ENCODE measurements at places on chromosomes 16 and 17.

- DNase-seq = no peak
These were observed 93.2 kb upstream of the ZNF469 start for GRCh38 chr16:88289561-88289960.

DNA sequence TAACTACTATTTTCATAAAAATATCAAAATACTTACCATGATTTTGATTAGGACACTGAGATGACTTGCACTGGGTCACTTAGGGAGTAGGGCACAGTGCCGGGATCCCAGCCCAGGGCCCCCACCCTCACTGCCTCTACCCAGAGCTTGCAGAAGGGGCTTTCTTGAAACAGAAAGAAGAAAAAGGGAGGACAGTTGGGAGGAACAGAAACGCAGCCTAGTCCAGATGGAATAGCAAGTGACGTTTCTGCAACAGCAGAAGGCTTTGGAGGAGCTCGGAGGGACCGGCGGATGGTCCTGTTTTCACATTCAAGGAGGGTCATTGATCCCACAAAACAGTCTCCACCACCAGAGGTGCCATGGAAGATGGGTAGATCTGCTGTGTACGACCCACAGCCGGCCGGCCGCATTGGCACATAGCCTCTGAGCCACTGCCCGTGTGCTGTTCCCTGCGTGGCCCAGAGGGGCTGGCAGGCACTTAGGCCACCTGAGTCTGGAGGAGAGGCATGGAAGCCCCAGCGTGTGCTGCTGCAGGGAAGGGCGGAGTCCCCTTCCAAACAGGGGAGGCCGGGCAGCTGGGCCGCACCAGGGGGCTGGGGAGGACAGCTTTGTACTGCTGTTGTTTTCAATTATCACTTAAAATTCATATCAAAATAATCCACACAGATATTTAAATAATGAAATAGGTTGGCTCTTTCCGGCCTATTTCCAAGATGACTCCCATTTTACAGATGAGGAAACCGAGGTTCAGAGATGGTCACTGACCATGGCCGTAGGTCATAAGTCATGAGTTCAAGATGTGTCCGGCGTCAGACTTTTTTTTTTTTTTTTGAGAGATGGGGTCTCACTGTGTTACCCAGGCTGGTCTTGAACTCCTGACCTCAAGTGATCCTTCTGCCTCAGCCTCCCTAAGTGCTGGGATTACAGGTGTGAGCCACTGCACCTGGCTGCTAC is 22.9 kb upstream of the GSG1L start:
- no peak for DNase-seq

GRCh38 chr17:68036304-68037147 is 991 bp downstream of the KPNA2 start:
- DNase-seq = no peak

- DNase-seq = no peak
These were observed 34.6 kb downstream of the AP2B1 start for GRCh38 chr17:35621768-35622167.

DNA sequence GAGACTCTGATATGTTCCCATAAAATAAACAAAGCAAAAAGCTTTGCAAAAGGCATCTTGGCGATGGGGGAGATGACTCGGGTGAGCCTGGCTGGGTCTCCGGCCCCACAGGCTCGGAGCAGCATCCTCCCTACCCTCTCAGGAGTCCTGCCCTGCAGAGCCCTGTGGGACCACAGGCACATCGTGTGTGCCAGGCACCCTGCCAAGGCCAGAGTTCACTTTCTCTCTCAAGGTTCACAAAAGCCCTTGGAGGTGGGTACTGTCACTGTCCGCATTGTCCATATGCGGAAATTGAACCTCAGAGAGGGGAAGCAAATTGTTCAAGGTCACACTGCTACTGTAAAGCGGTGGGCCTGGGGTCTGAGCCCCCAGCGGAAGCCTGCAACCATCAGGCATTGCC is 48.5 kb downstream of the CRISPLD2 start:
- no peak for DNase-seq

DNA sequence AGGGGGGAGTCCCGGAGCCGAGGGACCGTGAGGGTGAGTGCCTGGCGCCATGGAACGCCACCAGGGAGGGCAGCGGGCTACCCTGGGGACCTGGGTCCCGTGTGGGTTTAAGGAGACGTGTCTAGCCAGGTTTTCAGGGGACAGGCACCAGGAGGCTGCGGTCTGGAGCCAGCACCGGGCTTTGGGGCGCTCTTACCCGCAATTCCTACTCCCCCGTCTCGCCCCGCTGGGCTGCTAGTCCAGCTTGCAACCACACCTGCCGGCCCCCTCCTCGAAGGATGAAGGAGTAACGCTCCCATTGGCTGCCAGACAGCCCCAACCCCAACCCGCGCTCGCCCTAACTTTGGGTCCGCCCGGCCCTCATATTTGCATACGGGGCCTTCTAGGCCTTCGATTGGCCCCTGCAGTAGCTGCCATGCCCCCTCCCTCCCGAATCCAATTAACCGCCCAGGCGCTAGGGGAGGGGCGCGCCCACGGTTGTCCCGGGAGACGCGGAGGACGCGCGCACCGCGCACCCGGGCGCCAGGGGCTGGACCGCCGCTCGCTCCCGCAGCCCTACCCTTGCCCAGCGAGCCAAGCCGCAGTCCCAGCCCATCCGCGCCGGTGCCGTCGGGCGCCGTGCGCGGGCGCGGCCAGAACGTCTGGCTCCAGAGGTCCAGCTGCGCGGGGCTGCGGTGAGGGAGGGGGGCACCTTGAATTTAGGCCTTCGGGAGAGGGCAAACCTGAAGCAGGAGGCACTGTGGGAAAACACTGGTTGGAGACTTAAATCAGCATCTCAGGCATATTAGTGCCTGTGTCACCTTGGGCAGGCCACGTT is at the start of gene TTLL6:
TTLL6 (minus strand) TSS at position 456 of the 817 bp plus-strand sequence; CDS start at position 299, 157 bp downstream.
- DNase-seq = no peak

GRCh38 chr16:10325783-10326543 is 59.9 kb upstream of the ATF7IP2 start:
- no peak for DNase-seq

- no peak for DNase-seq
These were observed 10.4 kb downstream of the TP53I13 start for GRCh38 chr17:29578626-29579485.

DNA sequence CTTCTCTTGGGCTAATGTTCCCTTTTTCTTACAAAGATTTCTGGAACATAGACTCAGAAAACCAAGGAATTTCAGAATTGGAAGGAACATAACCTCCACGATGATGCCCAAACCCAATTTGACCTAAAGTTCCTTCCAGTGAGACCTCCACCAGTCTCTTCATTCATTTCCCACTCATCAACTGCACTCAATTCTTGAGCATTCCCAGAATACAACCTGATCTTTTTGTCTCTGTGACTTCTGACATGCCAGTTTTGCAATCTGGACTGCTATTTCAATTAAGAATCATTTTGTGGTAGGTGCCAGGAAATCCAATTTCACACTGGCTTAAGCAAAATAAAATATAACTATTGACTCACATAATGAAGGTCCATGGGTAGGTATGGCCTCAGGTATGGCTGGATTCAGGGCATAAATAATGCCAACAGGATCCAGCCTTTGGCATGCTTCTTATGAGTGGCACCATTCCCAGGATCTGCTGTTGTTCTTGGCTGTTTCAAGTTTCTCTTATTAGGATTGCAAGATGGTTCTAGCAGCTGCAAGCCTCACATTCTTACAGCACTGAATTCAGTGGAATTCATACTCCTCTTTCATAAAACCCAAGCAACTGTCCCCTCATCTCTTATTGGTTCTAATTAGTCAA is 184.3 kb downstream of the HS3ST4 start:
- no peak for DNase-seq

DNA sequence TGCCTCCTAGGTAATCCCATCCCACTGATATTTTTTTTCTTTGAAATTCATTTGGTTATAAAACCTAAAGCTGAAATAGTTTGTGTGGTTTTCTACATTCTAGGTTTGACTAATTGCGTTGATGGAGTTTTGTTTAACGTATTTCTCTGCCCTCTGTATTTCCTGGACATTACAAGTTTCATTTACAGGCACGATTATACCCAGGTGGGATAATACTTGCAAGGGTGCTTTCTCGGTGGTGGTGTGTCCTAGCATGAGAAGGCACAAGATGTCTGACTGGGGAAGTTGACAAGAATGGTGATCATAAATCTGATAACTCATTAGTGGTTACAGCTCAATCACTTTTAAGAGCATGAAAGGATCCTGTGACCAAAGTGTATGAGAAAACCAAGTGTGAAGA is 45.0 kb downstream of the DYNLRB2 start:
- no peak for DNase-seq

DNA sequence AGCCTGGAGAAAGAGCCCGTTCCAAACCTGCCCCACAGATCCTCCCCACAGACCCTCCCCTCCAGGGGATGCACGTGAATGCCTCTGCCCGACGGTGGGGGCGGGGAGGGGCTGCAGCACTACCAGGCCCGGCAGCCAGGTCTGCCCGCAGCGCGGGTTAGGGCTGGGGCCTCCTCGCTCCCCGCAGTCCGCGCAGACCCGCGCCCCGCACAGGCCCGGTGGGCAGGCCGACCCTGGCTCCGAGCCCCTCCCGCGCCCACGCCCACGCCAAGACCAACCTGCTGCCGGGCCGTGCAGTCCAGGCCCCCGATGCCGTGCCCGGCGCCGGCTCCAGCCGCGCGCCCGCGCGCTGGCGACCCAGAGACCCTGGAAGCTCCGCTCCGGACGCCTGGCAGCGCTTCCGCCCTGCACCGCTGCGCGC is at the start of gene RPUSD1:
RPUSD1 (minus strand) TSS at position 404 of the 421 bp plus-strand sequence. CDS start 644 bp downstream, outside the sequence.
- no peak for DNase-seq

DNA sequence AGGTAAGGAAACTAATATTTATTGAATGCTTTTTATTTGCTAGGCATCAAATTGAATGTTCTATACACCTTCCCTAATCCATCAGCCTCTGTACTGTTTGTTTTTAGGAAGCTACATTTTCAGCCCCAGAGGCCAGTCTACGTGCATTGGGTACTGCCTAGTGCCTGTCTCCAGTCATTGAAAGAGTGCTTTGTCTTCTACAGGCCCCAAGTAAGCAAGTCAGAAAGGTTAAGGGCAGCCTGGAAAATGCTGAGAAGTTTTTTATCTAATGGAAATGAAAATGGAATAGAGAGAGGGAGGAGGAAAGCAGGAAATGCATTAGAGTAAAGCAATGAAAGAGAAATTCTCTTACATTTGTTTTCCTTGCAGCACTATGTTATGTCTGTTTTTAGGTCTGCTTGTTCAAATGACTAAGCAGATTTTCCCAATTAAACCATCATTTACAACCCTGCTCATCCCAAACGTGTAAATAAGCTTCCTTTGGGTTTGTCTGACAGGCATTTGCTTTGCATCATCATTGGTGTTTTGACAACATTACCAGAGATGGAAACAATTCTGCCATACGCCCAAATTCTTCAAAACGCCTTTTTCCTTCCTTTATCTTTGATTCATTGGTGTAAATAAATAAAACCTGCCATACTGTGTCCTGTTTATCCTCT is 116.0 kb upstream of the GOT2 start:
- no peak for DNase-seq

DNA sequence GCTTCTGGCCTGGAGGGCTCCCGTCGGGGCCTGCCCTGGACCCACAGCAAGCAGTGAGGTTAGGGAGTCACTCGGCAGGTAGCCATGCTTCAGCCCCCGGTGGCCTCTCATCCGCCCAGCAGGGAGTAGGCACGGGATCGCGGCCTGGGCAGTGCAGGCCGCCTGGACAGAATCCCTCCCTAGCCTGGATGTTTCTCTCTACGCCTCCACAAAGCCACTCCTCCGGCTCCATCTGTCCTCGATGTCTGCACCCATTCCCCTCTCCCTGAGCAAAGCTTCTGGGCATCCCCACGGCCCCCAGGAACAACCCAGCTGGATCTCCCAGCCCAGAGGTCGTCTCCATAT is 145.2 kb downstream of the RBFOX3 start:
- no peak for DNase-seq

DNA sequence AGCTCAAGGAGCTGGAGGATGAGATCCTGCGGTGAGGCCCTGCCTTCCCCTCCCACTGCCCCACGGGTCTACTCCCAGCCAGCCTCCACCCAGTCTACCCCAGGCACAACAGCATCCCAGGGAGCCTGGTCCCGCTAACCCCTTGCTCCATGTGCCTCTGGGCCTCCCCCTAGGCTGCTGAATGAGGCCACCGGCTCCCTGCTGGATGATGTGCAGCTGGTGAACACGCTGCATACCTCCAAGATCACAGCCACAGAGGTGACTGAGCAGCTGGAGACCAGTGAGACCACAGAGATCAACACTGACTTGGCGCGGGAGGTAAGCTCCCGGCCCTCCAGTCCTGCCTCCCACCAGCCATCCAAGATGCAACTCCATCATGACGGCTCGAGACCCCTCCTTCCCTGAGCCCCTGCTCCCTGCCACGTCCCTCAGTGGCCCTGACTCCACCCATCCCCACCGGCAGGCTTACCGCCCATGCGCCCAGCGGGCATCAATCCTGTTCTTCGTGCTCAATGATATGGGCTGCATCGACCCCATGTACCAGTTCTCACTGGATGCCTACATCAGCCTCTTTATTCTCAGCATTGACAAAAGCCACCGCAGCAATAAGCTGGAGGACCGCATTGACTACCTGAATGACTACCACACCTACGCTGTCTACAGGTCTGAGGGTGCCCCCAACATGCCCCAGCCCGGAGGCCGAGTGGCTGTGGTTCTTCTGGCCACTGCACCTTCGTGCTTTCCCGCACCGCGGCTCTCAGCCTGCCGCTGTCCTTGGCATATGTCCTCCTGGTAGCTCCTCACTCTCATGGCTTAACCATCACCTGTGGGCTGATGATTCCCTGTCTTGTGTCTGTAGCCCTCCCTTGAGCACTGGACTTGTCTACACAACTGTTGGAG is 15.0 kb upstream of the KDM6B start:
- no peak for DNase-seq

GRCh38 chr17:32445074-32445415 is 735 bp downstream of the PSMD11 start:
- no peak for DNase-seq

- DNase-seq = no peak
These were observed 18.4 kb upstream of the MRPS23 start for GRCh38 chr17:57868007-57868909.

- no peak for DNase-seq
These were observed 14.1 kb downstream of the AKAP1 start for GRCh38 chr17:57099165-57099564.

- DNase-seq = no peak
These were observed 19.5 kb upstream of the C16orf78 start for GRCh38 chr16:49354101-49354500.

- DNase-seq = no peak
These were observed 877 bp upstream of the KREMEN2 start for GRCh38 chr16:2963074-2963722.
